Non-pigmented ciliary epithelial cell (primary cell): ENCODE measurements at places on chromosomes 16 and 17.

- DNase-seq = no peak
Measured at GRCh38 chr17:2837147-2837561, 40.9 kb downstream of the RAP1GAP2 start.

- DNase-seq = no peak
Measured at GRCh38 chr16:4597174-4597573, 17.5 kb downstream of the UBALD1 start.

- no peak for DNase-seq
Measured at GRCh38 chr17:72267601-72268000, 146.8 kb downstream of the SOX9 start.

GRCh38 chr16:17515421-17516210, 44.9 kb upstream of the XYLT1 start:
- no peak for DNase-seq

DNA sequence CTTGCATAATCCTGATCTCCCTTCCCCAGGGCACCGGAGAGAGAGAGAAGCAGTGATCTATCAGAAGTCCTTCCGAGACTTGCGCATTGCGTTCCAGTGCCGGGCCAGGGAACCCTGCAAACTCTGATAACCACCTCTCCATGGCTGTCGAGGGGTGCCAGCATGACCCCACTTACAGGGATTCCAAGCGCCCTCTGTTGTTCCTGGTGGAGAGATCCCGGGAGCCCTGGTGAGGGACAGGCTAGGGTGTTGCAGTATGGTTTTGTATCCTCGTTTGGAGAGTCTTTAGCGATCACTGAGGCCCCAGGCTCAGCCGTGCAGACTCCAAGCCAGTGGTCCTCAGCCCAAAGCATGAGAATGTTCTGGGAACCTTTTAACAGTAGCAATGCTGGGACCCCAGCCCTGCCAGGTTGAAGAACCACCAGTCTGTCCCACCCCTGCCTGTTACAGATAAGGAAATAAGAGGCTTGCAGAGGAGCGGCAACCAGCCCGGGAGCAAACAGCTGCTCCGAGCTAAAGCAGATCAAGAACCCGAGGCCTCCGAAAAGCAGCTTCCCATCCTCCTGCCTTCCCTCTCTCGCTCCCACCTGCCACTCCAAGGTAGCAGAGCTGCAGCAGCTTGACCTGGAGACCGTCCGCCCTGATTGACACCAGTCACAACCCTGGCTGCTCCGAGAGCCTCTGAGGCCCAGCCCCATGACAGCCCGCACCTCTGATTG, 150.3 kb upstream of the RPL38 start:
- DNase-seq = no peak

GRCh38 chr16:2324296-2324859, 16.1 kb downstream of the ABCA3 start:
- DNase-seq = no peak

DNA sequence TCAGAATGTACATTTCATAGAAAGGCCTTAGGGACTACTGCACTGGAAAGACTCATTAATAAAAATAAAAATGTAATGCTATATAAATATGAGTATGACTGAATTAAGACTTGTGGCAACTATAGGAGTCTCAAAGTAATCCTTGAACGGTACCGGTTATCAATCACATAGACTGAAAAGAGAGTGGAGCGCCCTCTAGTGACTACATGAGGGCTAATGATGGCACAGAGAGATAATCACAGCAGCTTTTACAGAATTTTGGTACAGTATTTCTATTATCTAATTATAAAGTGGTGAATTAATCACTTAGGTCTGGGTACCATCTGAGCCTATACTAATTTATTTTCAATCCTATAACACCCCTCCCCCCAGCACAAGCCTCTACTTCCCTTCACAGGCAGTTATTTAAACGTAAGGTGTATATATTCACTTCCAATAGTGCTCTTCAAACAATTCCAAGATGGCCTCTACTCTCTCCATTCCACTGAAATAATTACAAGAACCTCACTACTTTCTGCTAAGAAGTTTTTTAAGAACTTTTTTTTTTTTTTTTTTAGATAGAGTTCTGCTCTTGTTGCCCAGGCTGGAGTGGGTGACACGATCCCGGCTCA, 40.7 kb upstream of the ANKFY1 start:
- no peak for DNase-seq

DNA sequence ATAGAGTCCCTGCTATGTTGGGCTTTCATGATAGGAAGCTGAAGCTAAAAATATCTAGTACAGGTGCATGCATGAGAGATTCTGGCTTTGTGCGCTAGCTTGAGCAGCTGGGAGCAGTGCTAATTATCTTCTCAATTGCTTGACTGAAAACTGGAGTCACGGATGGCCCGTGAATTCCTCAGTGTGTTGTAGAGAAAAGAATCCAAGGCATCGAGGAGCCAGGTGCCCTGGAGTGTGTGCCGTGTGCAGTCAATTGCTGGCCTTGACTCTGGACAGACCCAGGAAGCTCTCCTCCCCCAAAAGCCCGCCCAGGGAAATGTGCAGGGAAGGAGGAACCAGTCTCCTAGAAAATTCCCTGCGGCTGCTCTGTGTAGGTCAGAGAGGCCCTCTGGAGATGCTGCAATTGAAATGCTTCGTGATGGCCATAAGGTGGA, 14.2 kb downstream of the LGALS3BP start:
- no peak for DNase-seq

- no peak for DNase-seq
Measured at GRCh38 chr16:72210072-72210471, 38.1 kb upstream of the PMFBP1 start.

- no peak for DNase-seq
Measured at GRCh38 chr16:23771642-23772041, 16.8 kb downstream of the CHP2 start.

- DNase-seq = no peak
Measured at GRCh38 chr16:74168445-74168844, 128.2 kb upstream of the PSMD7 start.

DNA sequence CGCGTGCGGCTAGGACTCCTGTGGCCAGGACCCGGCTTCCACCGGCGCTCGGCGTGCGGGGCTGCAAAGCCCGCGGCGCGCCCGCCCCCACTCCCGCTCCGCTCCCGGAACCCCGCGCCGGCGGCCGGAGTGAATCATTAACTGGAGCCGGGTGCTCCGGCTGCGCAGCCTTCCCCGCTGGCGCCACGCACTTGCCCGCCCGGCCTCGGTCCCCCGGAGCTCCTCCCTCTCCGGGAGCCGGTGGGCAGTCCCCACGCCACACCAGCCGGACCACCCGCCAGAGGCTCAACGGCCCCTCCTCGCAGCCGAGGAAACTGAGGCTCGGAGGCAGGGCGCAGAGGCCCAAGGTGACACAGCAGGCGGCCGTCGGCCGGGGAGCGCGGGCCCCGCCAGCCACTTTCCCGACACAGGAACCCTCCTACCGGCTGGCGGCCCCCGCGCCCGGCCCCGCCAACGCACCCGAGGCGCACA, 580 bp downstream of the BCAR1 start:
- DNase-seq = no peak

DNA sequence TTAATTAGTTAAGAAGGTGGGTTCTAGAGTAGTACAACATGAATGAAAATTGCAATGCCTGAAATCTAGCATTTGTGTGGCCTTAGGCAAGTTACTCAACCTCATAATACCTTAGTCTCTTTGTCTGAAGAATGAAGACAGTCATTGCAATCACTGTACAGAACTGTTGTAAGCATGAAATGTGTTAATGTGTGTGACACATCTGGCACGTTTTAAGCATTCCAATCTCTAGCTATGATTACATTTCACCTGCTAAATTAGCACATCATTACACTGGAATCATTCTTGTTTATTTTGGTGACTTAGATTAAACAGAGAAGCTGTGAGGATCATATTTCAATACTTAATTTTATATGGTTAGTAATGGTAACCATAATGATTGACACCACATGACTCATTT, 629.7 kb upstream of the KIF2B start:
- DNase-seq = no peak

DNA sequence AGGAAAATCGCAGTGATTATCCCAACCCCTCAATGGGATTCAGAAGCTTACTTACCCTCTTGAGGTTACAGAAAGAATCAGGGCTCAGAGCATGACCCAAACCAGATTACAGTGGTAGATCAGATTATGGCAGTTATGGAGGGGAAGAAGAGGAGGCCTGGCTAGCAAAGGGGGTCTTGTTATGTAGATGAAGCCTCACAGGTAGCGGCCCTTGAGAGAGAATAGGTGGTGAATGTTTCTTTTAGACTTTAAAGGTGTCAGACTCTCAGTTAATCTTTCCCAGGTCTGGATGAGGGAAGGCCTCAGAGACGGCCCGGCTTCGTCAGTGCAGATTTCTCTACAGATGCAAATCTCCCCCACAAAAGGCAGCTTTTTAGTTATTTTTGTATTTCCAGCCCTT, 15.6 kb downstream of the RNF112 start:
- no peak for DNase-seq

- DNase-seq = no peak
Measured at GRCh38 chr16:65365732-65366715, 244.2 kb upstream of the CDH11 start.

- no peak for DNase-seq
Measured at GRCh38 chr16:84833144-84833500, 13.3 kb downstream of the CRISPLD2 start.

GRCh38 chr16:10182222-10183053, at the start of gene GRIN2A:
Gene GRIN2A, minus strand, starts transcription at chr16:10182428. Its CDS starts 2,017 bp downstream, at chr16:10180411.
- no peak for DNase-seq

- DNase-seq = no peak
Measured at GRCh38 chr17:48543854-48544348, 1.0 kb downstream of the HOXB2 start.

DNA sequence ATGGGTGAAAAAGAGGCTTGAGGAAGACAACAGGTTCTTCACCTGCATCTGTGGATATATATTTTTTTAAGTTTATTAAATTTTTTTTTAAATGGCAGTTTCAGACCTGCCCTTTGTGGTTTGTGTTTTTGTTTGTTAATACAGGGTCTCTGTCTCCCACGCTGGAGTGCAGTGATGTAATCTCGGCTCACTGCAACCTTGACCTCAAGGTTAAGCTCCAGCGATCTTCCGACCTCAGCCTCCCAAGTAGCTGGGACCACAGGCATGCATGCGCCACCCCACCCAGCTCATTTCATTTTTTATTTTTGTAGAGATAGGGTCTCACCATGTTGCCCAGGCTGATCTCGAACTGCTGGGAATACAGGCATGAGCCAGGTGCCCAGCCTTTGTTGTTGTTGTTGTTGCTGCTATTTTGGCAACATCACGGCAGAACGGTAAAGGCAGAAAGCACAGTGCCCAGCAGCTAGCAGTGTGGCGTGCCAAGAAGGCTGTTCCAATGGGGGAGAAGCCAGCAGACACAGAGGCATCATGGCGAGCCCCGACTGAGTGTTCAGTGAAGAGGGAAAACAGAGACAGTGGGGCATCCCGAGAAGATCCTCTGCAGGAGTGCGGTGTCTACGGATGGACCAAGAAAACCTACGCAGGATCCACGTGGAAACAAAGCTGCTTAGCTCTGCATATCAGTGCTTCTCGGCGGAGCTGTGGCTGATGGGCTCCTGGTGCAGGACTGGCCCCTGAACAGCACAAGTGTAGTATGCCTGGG, 19.6 kb downstream of the TMC6 start:
- no peak for DNase-seq

- DNase-seq = no peak
Measured at GRCh38 chr16:49127103-49127502, 154.5 kb downstream of the CBLN1 start.

DNA sequence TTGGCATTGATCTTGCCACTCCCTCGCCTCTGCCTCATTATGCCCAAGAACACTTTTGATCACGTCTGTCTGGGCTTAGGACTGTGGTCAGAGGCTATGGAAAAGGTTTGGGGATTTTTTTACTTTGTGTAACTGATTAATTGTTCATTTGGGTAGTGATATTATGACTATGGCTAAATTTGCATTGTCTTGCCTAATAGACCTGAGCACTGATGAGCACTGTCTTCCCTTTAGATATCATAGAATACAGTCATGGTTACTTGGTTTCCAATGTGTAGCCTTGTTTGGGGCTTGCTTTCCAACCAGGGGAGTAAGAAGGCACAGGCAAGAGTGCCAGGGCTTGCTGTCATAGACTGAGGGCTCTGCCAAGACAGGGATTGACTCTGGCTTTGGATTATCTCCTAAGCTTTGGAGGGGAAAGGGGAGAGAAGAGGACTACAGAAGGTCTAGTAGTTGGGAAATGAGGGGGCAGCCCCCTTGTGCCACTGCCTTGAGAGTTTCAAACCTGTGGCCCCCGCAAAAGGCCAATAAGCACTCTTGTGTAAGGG, 13.7 kb downstream of the LIMD2 start:
- no peak for DNase-seq

- no peak for DNase-seq
Measured at GRCh38 chr17:1143573-1143972, 36.2 kb downstream of the ABR start.

- no peak for DNase-seq
Measured at GRCh38 chr17:2860883-2861282, 64.6 kb downstream of the RAP1GAP2 start.

DNA sequence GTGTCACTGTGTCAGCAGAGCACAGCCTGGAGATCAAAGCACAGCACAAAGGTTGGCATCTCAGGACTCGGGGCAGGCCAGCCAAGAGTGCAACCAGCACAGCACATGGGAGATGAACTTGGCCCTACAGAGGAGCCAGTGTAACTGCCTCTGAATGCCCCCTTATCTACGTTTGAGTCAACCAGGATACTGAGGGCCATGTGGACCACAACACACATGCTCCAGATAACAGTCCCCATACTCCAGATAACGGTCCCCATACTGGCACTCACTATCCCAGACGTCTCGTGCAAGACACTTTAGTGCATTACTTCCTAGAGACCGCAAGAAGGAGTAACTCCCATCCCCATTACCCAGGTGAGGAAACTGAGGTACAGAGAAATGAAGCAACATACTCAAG, 88.2 kb downstream of the XYLT1 start:
- DNase-seq = no peak

DNA sequence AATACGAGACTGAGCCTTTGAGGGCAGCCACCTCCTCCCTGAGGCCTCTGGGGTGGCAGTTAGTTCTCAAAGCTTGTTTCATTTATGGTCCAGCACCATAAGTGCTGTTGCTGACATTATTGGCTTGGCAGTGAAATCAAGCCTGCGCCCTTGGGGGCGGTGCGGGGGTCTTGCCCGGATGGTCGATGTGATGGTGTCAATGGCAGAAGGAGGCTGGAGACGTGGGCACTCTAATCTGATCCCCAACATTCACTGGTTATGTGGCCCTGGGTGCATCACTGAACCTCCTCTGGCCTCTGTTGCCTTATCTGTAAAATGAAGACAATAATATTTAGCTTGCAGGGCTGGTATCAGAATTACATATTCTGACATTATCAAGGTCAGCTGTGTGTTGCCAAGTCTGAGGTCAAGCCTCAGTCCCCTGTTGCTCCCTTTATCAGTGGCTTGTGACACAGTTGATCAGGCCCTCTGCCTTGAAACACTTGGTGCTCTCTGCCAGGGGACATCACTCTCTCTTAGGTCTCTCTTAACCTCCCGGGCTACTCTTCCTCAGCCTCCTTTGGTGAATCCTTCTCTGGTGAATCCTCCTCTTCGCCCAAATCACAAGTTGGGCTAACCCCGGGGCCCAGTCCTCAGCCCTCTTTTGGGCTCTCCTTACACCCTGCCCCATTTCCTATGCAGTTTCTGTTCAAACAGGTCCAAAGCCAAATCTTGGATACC, 11.8 kb upstream of the TMEM220 start:
- DNase-seq = no peak

GRCh38 chr16:48592839-48593429, 17.0 kb downstream of the N4BP1 start:
- DNase-seq = no peak

GRCh38 chr16:6081320-6081976, 983.9 kb upstream of the EEF2KMT start:
- DNase-seq = no peak
